ENCODE measurements at places on chromosomes 1 and 21.

- no peak for DNase-seq
Measured at GRCh38 chr1:3928586-3928985, 28.5 kb upstream of the C1orf174 start.

GRCh38 chr1:154607609-154608396 is at the start of gene ADAR:
TSS of gene ADAR (minus strand) at chr1:154608186. CDS start at chr1:154608006, 180 bp downstream.
- DNase-seq, result peak; percentile 96

GRCh38 chr1:111199881-111200801 is at the start of gene DENND2D:
TSS of gene DENND2D (minus strand) at chr1:111200646. CDS start at chr1:111200459, 187 bp downstream.
- peak; percentile 54 for DNase-seq

DNA sequence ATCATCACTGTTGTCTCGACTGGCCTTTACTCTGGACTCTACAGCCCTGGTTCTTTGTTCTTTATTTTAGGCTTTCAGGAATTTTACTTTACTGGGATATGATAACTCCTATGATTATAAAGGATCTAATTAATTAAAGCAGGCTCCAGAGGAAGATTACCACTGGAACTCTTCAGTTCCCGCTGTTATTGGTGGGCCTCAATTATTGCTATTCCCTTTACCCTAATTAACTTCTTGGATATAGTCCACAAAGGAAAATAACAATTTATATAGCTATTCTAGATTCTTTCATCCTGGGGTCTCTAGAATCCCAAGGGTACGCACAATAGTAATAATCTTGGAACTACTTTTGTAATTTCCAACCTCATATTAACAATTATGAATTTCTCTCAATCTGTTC is 8.5 kb upstream of the OVAAL start:
- DNase-seq, result no peak

DNA sequence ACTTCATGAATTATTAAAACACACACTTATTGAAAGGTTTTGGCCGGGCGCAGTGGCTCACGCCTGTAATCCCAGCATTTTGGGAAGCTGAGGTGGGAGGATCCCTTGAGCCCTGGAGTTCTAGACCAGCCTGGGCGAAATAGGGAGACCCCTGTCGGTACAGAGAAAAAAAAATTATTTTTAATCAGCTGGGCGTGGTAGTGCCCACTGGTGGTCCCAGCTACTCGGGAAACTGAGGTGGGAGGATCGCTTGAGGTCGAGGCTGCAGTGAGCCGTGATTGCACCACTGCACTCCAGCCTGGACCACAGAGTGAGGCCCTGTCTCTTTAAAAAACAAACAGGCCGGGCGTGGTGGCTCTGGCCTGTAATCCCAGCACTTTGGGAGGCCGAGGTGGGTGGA is 1.7 kb downstream of the GABPB2 start:
- no peak for DNase-seq

DNA sequence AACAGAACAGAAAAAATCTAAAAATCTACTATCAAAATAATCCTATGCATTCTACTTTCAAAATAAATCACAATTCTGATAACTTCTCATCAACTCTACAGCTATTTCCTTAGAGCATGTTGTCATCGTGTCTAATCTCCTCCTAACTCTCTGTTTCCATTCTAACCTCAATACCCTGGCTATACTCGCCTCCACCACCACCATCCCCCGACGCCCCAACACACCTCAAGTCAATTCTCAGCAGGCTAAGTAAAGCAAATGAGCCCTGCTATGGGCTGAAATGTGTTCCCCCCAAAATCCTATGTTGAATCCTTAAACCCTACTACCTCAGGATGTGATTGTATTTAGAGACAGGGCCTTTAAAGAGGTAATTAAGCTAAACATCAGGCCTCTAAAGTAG is 34.6 kb downstream of the NRDC start:
- DNase-seq, result no peak
